ENCODE measurements at places on chromosomes 4 and X.

DNA sequence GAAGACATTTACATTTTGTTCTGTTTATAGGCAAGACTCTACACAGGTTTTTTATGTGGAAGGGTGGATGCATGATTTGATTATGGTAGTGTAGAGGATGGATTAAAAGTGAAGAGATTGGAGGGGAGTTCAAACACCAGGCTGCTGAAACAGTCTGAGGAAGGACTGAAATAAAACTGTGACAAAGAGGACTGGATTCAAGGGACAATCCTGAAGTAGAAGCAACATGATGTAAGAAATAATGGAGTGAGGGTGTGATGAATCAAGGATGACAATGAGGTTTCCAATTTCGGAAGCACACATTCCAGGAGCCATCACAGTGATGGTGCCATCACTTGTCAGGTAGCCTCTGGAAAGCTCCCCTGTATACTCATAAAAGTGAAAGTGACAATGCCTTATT, 103.5 kb downstream of the SYNPO2 start:
- no peak for DNase-seq

- no peak for DNase-seq
Observed at GRCh38 chrX:49278081-49278480, 8.5 kb downstream of the PPP1R3F start.

- DNase-seq, result no peak
Observed at GRCh38 chrX:146581981-146582712, 227.4 kb upstream of the CXorf51B start.

- DNase-seq, result no peak
Observed at GRCh38 chr4:41839916-41840854, 91.7 kb upstream of the PHOX2B start.
